ENCODE measurements at places on chromosomes 1 and 21.

GRCh38 chr1:240942901-240943300 is 330.9 kb upstream of the GREM2 start:
- DNase-seq: no peak

DNA sequence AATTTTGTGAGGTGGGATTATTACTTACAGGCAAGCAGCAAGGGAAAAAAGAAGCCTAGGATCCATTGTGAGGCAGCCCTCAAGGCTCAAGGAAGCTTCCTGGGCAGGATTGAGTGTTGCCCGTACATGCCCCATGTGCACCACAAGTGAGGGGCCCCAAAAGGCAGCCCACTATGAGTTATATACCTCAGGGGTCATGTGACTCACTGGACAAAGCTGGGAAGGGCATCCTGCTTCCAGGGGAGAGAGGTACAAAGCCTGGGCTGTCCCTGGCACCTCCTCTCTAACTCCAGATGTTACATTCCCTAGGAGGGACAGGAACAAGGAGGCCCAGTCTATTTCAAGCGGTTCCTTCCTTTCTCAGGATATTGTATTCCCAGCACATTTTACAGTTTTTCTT is 34.0 kb upstream of the CD1D start:
- DNase-seq: no peak

GRCh38 chr21:28833182-28833581 is 159.5 kb downstream of the LTN1 start:
- DNase-seq: no peak

GRCh38 chr1:41372600-41372993 is 11.4 kb downstream of the FOXO6 start:
- DNase-seq: no peak

DNA sequence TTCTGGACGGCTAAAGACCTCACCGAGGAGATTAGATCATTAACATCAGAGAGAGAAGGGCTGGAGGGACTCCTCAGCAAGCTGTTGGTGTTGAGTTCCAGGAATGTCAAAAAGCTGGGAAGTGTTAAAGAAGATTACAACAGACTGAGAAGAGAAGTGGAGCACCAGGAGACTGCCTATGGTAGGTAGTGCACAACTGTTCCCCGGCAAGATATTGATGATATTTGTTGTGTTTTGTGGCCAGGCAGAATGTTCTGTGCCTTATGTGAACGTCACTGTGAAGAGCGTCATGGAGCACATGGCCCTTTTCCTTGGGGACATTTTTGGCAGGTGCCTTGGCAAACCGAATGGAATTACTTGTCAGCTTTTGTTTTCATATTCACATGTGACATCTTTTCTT is 191.7 kb downstream of the DISC1 start:
- peak; percentile 15 for DNase-seq

DNA sequence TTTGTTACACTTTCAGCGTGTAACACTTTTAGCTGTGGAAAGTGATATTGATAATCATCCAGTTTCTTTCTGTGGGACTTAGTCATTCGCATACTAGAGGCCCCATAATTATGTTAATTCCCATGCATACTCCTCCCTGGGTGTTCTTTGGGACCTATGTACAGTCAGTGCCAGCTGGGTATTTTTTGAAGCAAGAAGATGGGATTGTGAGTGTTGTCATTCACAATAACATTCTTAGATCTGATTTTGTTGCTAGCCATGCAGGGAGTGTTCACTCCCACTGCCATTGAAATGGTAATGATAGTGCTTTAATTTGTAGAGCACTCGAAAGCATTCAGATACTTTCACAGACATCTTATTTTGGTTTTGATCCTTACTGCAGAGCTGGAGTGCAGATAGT is 11.6 kb downstream of the SARS1 start:
- DNase-seq: no peak

GRCh38 chr1:212959266-212960220 is 9.2 kb downstream of the VASH2 start:
- no peak for DNase-seq

GRCh38 chr1:97936976-97937375 is 16.1 kb upstream of the DPYD start:
- no peak for DNase-seq

DNA sequence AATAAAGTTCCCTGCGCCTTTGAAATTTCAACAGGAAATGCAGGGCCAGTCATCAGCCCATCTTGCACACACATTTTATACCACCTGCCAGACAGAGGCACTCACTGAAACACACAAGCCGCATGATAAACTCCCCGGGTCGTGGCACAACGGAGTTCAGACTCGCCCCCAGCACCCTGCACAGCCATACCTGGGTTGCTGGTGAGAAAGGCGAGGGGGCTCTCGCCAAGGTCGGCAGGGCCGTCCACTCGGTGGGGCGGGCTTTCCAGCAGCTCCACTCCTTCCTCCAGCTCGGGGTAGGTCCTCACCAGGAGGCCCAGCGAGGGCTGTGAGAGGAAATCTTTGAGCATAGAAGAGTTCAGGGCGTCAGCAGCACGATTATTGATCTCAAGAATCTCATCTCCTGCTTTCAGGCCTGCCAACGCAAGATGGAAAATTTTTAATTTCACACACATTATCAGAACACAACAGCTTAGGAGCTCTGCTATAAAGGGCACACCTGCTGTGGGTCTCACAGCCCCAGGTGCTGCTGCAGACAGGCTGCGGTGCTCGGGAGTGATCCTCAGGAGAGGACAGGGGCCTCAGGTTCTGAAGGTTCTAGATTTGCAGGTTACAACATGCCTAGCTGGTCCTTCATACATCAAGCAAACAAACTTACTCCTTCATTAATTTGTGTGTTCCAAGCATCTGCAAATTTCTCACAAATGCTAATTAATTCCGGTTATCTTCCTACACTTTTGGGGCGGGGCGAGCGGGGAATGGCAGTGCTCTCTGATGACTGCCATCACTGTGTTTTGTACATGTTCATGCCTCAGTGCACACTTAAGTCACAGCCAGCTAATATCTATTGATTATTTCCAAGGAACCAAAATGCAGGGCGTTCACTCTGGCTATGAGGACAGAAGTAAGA is 144.2 kb upstream of the KRTAP19-8 start:
- DNase-seq: no peak

DNA sequence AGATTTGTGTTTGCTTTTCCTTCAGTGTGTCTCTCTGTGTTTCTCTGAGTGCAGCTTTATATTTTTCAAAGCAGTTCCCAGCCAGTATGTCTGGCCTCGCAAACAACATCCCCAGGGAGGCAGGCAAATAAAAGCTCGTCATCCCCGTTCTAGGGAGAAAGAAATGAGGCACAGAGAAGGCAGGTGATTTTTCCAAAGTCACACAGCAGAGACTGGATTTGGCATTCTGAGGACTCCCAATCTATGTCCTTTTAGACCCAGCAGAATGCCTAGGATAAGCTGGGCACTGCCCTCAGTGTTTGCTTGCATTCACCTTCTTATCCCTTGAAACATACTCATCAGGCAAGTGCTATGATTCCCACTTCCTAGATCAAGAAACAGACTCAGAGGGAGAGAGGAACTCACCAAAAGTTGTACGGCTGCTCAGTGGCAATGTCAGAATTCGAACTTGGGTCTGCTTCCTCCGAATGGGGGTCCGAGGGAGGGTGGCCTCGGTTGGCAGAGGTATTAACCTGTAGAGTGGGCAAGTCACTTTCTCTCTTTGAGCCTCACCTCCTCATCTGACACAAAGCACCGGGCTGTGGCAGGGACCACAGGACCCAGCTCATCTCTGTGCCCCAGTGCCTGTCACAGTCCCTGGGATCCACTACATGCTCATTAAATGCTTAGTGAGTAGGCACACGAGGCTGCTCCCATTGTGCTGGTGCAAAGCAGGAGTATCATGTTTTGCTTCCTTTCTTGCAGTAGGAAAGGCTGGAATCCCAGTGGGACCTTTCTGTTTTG is 4.2 kb downstream of the RAP1GAP start:
- no peak for DNase-seq

DNA sequence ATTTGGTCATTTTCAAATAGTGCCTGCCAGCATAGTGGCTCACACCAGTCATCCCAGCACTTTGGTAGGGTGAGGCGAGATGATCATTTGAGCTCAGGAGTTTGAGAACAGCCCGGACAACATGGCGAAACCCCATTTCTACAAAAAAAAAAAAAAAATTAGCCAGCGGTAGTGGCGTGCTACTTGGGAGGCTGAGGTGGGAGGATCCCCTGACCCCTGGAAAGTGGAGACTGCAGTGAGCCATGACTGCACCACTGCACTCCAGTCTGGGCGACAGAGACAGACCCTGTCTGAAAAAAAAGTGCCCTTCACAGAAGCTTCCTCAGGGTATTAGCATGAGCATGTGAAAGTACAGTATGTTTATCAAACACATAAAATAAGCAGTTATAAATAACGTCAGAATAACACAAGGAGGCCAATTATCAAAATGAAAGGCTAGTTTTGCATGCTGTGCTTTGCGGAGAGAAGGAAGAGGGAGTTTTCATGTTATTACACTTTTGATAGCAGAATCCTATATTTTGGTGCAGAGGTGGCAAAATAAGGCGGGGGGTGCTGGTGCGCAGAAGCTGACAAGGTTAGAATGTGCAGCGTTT is 781 bp upstream of the METTL13 start:
- no peak for DNase-seq

- DNase-seq: no peak
These were observed 7.0 kb downstream of the UBE2Q1 start for GRCh38 chr1:154551474-154551873.

DNA sequence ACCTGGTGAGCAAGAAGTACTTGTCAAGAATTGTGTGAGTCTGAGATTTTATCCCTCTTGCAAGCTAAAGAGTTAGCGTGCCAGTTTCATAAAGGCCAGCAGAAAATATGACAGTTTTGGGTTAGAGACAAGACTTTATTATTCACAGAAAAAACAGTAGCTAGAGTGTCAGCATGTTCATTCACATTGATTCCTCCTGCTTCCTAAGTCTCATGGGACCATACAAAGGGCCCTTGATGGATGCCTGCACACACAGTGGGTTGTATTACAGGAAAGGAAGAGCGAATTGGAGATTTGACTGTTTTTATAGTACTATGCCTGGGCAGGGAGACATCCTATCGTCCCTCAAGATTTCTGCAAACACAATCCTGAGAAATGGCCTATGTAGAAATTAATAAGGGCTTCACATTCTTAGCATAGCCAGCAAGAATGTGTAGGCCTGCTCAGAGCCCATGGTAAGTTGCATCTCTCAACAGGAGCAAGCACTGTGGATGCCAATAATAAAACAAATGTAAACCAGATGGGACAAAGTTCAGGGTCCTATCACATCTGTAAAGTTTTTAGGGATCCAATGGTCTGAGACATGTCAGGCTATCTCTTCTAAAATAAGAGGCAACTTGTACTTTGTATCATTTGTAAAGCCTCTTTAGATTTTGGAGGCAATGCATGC is 4.0 kb upstream of the ASPM start:
- no peak for DNase-seq

- no peak for DNase-seq
These were observed 370.8 kb downstream of the AMY1C start for GRCh38 chr1:104120525-104120924.

- no peak for DNase-seq
These were observed 38.8 kb downstream of the PLXNA2 start for GRCh38 chr1:208205216-208206013.

- no peak for DNase-seq
These were observed 57.8 kb downstream of the SIK1 start for GRCh38 chr21:43369124-43369523.

DNA sequence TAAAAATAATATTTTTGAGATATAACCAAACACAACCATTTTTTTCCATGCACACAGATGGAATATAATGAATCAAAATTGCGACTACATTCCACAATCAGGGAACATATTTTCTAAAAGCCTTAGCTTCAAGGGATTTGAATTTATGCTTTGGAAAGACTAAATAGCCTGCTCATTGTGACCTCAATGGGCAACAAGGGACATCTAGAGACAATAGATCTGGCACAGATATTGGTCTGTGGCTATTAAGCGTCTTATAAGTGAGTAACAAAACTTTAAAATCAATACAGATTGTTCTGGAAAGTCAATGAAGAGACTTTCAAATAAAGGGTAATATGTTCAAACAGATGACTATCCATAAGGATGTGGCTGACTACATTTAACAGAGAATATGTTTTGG is 660.6 kb upstream of the ADGRL4 start:
- no peak for DNase-seq

GRCh38 chr1:8024329-8024728 is 1.8 kb downstream of the ERRFI1 start:
- DNase-seq: no peak

GRCh38 chr21:14889080-14889810 is 175.6 kb downstream of the NRIP1 start:
- no peak for DNase-seq

DNA sequence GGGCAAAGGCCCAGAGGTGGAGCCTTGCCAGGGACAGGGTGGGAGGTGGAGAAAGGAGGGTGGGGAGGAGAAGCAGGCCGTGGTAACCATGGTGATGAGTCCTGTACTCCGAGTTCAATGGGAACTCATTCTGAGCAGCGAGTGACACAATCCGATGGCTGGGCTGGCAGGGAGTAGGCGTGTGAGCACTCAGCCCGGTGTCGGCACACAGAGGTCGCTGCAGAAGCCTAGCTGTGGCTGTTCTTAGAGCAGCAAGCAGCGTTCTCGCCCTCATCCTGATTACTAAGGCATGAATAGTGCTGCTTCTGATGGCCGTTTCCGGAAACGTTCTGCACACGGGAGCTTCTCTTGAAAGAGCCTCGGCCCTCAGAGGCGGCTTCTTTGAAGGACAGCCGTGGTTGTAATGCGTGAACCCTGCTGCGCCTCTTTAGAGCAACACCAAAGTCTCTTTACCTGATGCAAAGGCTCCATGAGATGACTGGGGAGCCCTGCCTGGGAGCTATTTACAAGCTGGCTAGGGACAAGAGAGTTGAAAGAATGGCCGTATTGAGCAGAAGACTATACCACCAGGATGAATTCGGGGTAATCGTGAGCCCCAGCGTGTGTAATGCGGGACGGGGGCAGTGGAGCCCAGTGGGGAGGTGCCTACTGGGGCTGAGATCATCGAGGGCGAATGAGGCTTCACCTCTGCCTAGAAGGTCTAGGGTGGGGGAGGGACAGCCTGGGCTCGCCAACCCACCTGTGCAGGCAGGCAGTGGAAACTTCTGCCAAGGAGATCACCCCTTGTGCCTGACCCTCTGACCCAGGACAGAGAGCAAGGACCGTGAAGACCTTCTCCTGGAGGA is 72.8 kb upstream of the PAX7 start:
- peak; percentile 88 for DNase-seq

GRCh38 chr21:36985751-36986594 is 19.5 kb upstream of the HLCS start:
- no peak for DNase-seq

GRCh38 chr1:180424848-180425457 is 77.4 kb downstream of the ACBD6 start:
- DNase-seq: no peak

DNA sequence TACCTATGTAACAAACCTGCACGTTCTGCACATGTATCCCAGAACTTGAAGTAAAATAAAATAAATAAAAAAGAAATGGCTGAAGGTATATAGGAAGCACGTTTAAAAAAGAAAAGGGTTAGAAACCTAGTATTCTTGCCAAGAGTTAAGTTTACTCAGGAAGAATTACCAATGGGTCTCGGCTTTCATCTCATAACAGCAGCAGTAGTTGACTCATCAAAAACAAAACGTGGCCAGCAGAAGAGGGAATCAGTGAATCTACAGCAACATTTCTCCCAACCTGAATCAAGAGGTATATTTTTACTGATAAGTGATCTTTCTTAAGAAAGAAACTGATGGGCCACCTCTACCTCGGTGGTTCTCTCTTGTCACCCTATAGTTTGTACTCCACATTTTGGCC is 340.3 kb downstream of the BRINP2 start:
- DNase-seq: no peak

Data from cerebellar cortex (tissue), 1 donor.